SJSA1 (cell line): ENCODE measurements at places on chromosomes 12 and 14.

- no peak for DNase-seq
Measured at GRCh38 chr12:128753438-128753837, 70.3 kb downstream of the SLC15A4 start.

DNA sequence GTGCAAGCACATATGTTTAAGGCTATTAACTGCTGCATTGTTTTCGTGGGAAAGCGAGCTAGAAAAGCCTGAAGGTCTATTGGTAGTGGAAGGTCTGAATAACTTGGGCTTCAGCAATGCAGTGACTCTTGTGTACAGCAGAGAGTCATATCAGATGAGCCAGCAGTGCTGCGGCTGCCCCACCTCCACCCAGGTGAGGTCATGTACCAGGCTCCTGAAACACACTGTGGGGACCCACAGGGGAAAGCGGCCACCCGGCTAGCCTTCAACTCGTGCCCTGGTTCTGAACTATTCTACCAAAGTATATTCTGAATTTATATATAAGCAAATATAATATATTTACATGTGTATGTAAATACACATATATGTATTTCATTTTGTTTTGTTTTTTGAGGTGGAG, 12.7 kb upstream of the RAN start:
- no peak for DNase-seq

DNA sequence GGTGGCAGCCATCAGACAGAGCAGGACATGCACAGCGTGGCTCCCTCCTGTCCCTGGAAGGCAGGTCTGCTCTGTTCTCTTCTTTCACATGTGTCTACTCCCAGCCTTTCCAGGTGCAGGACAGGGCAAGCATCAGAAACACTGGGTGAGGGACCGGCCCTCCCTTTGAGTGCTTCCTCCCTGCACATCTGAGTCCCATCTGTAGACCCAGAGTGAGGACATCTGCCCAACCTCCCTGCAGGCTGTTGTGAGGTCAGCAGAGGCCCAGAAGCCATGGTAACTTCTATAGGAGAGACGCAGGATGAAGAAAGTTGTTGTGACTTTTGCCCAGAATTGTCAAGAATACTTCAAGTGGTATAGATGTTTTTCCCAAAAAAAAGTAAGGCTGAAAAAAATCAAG, 282.7 kb downstream of the CACNA1C start:
- DNase-seq, result no peak

DNA sequence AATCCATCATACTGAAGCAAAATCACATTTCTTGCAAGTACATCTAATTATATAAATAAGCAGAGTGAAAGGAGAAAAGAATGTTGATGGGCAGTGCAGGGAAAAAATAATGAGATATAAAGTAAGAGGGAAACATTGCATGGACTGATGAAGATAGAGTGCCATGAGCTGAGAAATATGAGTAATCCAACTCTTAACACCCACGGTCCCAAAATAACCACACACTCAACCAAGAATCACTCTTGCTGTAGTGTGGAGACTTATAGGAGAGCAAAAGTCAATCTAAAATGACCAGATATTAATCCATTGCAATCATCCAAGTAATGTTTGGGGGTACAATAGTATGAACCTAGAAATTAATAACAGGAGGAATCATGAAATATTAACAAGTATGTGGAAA, 40.2 kb downstream of the MYF5 start:
- DNase-seq, result no peak

DNA sequence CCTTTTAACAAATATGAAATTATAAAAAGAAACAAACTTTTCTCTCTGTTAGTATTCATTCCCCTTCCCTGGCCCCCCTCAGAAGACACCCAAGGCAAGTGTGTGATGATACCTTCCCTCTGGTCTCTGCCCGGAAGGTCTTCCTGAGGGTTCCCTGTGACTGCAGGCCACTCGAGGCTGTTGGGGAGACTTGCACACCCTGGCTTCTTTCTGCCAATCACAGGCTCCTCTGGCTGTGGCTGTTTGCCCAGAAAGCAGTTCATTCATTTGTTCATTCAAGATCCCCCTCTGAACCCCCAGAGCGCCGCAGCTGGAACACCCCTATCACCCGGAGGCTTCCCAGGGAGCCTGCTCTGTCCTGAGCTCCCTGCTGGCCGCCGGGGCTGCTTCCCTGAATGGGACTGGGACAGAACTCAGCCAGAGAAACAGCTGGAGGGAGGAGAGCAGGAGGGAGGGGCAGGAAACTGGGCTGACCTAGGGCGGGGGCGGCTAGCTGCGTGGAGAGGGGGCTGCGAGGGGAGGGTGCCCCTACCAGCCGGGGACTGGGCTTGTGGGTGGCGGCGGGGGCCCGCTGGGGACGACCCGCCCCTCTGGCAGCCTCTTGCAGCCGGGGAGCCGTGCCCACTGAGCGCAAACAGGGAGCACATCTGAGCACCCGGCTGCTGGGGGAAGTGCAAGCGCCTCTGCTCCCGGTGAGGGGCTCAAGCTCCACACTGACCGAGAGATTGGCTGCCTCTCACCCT, at the start of gene CMKLR1:
Gene CMKLR1, minus strand, starts transcription at position 397 of the 743 bp plus-strand sequence. CDS start 45,720 bp downstream, outside the sequence.
- DNase-seq, result no peak

- DNase-seq, result no peak
Measured at GRCh38 chr12:114213055-114213581, 192.8 kb downstream of the TBX5 start.

- no peak for DNase-seq
Measured at GRCh38 chr14:95493503-95493902, 22.9 kb downstream of the SYNE3 start.

DNA sequence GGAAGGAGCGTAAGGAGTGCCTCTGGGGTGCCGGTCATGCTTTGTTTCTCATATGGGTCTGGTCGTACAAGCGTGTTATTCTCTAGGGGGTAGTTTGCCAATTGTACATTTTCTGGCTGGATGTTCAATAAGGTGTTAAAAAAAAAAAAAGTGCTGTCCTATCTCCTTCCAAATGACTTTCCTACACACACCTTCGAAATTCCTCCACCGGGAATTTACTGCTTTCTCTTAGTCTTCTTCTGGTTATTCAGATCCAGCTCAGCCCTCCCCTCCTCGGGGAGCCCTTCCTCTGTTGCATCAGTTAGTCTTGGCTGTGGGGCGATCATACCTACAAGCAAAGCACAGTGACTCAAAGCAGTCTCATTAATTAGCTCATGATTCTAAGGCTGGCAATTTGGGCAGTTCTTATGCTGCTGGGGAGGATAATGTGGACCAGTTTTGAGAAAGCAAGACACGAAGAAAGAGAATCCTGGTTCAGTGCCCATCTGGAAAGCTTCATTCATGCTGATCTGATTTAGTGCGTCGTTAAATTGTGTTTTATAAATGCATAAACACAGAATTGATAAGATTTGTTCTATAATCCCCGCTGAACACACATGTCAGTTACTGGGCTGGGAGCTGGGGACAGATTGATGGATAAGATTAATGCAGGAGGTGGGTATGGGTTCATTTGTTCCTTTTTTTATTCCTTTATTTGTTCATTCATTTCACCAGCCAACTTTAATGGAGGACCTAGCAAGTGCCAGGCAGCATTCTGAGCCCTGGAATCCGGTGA, 9.2 kb upstream of the CLMN start:
- no peak for DNase-seq

- peak; percentile 56 for DNase-seq
Measured at GRCh38 chr14:64556526-64556925, 6.8 kb downstream of the PPP1R36 start.

- peak; percentile 68 for DNase-seq
Measured at GRCh38 chr12:43107026-43107775, 444.8 kb downstream of the ADAMTS20 start.

GRCh38 chr12:44830566-44831055, 45.5 kb downstream of the NELL2 start:
- DNase-seq, result no peak

DNA sequence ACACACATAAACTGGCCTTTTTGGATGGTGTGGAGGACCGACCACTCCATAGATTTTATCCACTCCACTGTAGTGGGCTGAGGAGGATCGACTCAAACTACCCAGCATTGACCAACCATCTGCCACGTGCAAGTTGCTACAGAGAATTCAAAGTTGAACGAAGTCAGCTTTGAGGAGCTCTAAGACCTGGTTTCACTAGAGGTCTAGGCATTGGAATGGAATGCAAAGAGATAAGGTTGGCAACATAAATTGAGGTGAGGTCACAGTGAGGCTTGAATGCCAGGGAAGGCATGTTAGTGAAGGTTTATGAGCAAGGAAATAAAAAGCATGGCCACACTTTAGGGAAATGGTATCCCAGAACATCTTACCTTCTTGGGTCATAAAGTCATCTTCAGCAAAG, 14.5 kb downstream of the VWF start:
- DNase-seq, result no peak

- no peak for DNase-seq
Measured at GRCh38 chr14:89251061-89251460, 166.0 kb downstream of the FOXN3 start.

DNA sequence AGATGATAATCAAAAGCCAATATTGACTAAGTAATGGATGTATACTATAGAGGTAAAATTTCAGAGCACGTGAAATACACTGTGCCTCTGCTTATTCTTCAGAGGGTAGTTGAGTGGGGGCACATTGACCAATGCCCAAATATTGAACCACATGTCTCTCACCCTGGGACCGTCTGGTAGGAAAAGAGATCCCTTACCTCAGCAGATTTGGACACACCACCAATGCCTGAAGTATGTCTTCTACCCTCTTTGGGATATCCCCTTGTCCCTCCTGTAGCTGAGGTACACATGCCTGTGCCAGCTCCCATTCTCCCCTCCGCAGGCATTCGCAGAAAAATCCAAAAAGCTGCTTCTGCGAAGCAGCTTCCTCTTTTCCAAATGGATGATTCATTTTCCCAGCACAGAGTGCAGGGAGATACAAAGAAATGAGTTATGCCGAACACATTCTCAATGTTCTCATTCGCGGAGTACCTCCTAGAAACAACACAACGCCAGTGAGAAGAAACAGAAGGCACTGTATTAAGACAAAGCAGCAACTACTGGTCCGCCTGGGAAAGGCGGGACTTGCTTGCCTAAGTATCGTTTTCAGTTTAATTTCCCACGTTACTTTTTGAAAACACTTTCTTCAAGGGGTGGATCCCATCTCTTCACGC, 691 bp downstream of the ZFYVE26 start:
- DNase-seq, result no peak

DNA sequence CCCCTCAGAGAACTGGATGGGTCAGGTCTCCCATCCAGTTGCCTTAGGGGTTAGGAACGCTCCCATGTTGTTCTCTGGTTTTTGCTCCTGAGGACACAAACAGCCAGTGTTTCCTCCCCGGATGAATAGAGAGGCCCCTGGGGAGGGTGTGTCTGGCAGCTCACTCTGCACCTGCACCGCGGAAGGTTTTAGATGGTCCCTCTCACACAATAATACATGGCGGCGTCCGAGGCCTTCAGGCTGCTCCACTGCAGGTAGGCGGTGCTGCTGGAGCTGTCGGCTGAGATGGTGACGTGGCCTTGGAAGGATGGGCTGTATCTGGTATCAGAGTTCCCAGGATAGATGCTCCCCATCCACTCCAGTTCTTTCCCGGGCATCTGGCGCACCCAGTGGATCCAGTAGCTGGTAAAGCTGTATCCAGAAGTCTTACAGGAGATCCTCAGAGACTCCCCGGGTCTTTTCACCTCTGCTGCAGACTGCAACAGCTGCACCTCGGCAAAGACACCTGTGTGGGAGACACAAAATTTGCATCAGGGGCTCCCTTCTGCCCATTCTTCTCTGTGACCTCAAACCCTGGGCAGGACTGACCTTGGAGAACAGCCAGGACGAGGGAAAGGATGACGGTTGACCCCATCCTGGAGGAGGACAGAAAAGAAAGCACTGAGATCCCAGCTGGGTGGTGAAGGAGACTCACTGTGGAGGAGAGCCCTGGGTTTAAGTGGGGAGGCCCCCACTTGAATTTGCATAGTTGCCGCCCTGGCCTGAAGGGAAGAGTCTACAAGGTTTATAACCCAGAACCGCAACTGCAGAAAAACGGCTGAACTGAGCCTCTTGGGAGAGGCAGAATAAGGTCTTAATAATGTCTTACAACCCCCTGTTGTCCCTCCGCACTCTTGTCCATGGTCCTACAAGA, 1324.8 kb downstream of the TMEM121 start:
- no peak for DNase-seq

DNA sequence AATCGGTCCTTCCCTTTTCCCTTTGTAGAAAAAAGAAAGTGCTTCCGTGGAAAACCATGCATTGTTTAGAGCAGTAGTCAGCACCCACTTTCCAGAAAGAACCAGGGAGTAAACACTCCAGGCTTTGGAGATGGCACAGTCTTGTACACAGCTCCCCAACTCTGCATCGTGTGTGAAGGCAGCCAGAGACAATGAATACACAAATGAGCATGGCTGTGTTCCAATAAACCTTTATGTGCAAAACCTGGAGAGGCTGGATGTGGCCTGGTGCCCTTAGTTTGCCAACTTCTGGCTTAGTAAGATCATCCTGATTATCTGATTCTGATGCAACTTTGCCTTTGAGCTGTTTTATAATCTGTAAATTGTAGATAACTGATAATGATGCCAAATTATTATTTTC, 463.4 kb upstream of the TMEM132C start:
- DNase-seq, result no peak

DNA sequence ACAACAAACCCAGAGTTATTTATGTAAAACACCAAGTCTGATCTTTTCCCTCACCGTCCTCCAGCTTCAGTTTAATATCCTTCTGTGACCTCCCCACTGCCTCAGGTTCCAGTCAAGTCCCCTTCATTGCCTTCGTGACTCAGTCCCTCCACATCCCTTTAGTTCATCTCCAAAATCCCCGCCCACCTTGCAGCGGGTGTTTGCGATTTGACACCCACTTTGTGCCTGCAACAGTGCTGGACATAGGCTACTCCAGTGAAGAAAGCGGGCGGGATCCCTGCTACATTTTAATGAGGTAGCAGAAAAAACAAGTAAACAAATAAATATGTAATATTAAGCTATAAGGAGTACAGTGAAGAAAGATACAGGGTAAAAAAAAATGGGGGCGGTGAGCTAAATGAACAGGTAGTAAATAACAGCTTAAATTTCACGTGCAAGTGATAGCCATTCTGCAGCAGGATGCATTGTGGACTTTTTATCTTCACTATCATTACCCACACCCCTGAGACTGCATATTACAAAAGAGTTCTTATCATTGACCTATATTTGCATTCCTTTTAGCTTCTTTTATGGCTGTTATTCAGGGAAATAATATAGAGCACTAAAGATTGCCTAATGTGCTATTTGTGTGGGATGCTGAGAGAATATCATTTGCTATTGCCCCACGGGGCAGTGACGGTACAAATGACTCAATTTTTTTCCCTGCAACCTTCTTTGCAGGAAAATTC, 222.8 kb upstream of the NUDT4 start:
- no peak for DNase-seq

DNA sequence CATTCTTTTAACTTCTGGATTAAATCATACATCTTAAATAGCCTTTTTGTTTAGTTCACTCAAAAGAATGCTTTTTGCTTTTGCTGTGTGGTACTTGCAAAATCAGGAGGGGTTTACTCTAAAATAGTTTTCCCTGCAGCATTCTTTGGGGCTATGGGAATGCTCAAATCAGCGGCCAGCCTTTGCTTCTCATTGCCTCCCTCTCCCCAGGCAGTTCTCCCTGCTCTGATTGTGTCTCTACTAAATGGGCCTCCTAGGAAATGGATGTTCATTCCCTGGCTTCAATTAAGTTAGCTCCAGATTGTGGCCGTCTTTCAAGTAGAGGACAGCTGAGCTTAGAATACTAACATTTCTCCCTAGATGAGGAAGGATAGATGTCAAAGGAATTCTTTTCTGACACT, 4.4 kb downstream of the TULP3 start:
- no peak for DNase-seq
